Adrenal gland (tissue), 19 donors: ENCODE measurements at places on chromosomes 5 and 9. TPM values are rescaled to one million over a fixed set of nuclear protein-coding genes. Genes with fewer than 3 reads are reported as not detected.

The DEPDC1B gene
- total RNA-seq, result 0.36 TPM

The FER gene
- total RNA-seq, result 16.1 TPM

The IL13 gene
- 0.61 TPM for total RNA-seq

The SPINK7 gene
- total RNA-seq, result not detected

The SLC46A2 gene
- total RNA-seq, result not detected

DNA sequence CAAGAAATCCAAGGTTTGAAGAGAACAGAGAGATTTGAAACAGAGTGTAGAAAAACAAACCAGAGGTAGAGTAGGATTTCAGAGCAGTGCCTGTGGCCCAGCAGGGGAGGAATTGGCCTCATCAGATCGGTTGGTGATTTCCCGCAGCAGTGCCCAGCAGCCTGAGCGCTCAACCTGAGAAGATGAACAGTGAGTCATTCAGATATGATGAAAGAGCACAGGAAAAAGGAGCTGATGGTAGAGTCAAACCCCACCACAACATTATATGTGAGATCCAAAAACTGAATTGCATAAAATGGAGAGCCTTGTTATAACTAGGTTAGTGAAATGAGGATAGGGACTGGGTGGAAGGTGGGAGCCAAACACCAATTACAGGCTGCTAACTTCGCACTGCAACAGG lies 248.9 kb downstream of the PIK3R1 start:
- H3K27ac ChIP-seq, result no peak overlapping the region
- H3K27me3 ChIP-seq, result no peaks in the 10 kb centered on the region
- no peak overlapping the region for H3K4me3 ChIP-seq
- H3K4me1 ChIP-seq, result peaks cover 8% of the 10 kb centered on the region
- H3K36me3 ChIP-seq, result no peaks in the 10 kb centered on the region

GRCh38 chr5:151123897-151124751 lies 33.5 kb downstream of the ANXA6 start:
- no peak overlapping the region for H3K4me3 ChIP-seq
- H3K27ac ChIP-seq, result peak overlapping the region; percentile 24
- no peaks in the 10 kb centered on the region for H3K4me1 ChIP-seq
- DNase-seq, result peak; percentile 87
- no peaks in the 10 kb centered on the region for H3K27me3 ChIP-seq
- peaks cover 91% of the 10 kb centered on the region for H3K36me3 ChIP-seq

DNA sequence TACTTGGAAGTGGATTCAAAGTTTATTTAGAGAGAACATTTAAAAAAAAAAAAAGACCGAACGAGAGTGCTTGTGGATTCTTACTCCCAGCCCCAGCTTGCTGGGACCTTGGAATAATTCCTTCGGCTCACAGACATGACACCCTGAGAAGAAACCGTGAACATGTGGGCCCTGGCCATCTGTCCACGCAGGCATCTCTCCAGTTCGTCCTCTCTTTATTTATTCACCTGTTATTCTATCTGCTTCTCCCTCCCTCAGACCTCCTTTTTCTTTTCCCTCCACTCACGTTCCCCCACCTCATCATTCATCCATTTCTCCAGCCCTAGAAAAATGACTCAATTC lies 93.7 kb upstream of the PHYKPL start:
- DNase-seq, result no peak
- no peak overlapping the region for H3K27ac ChIP-seq
- no peaks in the 10 kb centered on the region for H3K27me3 ChIP-seq
- H3K4me3 ChIP-seq, result no peak overlapping the region

DNA sequence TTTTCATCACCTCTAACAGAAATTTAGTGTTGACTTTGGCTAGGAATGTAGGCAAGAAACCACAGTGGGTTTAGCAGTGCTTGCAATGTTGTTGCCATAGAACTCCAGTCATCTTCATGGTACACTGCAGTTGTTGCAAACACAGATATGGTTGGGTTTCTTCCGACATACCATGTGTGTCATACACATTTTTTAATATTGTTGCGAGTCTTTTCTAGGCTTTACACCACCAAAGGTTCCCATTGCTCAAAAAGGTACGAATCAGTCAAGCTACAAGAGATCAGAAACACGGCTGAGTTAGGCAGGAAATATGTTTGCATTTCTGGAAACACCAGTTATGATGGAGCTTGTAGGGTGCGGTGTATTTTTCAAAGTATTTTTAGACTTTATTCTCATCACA lies 172.4 kb downstream of the SYK start:
- H3K27me3 ChIP-seq, result no peaks in the 10 kb centered on the region
- no peak overlapping the region for H3K4me3 ChIP-seq
- no peaks in the 10 kb centered on the region for H3K36me3 ChIP-seq
- no peak for DNase-seq
- H3K4me1 ChIP-seq, result no peaks in the 10 kb centered on the region

DNA sequence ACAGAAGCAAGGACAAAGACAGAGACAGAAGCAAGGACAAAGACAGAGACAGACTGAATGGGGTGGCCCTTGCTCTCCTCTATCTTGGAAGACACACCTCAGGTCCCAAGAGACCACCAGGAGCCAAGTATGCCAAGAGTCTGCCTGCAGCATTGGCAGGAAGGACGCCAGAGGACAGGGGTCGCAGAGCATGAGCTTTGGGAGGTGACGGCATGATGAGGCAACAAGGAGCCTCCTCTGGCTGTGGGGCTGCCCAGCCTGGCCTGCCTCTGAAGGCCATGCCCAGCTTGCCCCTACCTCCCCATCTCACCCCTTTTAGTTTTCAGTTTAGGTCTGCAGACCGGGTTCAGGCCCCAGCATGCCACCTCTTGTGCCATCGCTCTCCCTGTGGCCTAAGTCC lies 17.6 kb downstream of the PDGFRB start:
- H3K36me3 ChIP-seq, result peaks cover 3% of the 10 kb centered on the region
- no peaks in the 10 kb centered on the region for H3K27me3 ChIP-seq
- no peak for DNase-seq
- peaks cover 56% of the 10 kb centered on the region for H3K4me1 ChIP-seq
- no peak overlapping the region for H3K4me3 ChIP-seq

DNA sequence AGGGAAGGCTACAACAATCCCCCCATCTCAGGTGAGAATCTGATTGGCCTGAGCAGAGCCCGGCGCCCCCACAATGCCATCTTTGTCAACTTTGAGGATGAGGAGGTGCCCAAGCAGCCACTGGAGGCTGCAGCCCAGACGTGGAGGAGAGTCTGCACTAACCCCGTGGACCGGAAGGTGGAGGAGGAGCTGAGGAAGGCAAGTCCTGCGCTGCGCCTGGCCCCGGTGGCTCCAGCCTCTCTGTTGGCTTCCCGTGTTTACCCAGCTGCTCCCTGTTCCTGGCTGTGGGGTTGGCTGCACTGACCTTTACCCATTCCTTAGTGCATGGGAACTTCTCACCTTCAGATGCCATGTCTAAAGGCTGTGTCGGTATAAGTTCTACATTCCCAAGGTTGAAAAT lies 11.0 kb upstream of the CEL start:
- H3K4me3 ChIP-seq, result no peak overlapping the region
- no peaks in the 10 kb centered on the region for H3K27me3 ChIP-seq
- H3K4me1 ChIP-seq, result no peaks in the 10 kb centered on the region

DNA sequence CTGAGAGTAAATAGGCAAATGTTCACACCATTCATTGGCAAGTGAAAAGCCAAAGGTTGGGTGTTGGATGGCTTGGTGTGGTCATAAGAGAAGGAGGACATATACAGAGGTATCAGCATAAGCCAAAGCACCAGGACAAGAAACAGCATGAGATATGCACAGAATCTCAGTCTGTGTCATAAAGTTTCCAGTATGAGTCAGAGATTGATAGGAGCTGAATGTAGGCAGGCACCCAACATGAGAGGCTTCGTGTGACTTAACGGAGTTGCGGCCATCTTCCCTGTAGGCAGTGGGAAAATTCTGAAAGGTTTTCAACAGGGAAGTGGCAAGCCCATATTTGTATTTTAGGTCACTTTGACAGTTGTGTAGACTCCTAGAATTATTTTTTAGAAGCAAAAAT lies 54.5 kb downstream of the SNCAIP start:
- H3K4me3 ChIP-seq, result no peak overlapping the region
- H3K4me1 ChIP-seq, result no peaks in the 10 kb centered on the region
- H3K27me3 ChIP-seq, result no peaks in the 10 kb centered on the region
- no peaks in the 10 kb centered on the region for H3K36me3 ChIP-seq

- no peaks in the 10 kb centered on the region for H3K36me3 ChIP-seq
- DNase-seq, result no peak
- no peaks in the 10 kb centered on the region for H3K4me1 ChIP-seq
- H3K4me3 ChIP-seq, result no peak overlapping the region
- no peaks in the 10 kb centered on the region for H3K27me3 ChIP-seq
Measured at GRCh38 chr9:9792144-9792857, 820.5 kb downstream of the PTPRD start.

DNA sequence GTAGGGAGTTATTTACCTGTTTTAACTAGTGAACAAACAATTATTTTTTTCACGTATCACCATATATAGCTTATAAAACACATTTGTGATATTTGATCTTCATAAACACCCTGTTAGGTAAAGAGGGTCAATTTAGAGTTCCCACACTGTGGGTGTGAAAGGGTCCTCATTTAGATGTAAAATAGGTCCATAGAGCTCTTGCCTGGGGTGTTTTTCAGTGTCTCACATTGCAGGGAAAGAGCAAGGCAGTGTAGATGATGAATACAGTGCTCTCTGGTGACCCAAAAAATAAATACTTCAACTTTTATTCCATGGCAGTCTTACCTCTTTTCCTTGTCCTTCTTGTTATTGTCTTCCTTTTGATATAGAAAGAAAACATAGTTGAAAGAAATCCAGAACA lies 403.2 kb upstream of the SGCD start:
- no peaks in the 10 kb centered on the region for H3K27me3 ChIP-seq
- no peak overlapping the region for H3K27ac ChIP-seq
- H3K4me1 ChIP-seq, result no peaks in the 10 kb centered on the region
- H3K36me3 ChIP-seq, result no peaks in the 10 kb centered on the region
- DNase-seq, result no peak

DNA sequence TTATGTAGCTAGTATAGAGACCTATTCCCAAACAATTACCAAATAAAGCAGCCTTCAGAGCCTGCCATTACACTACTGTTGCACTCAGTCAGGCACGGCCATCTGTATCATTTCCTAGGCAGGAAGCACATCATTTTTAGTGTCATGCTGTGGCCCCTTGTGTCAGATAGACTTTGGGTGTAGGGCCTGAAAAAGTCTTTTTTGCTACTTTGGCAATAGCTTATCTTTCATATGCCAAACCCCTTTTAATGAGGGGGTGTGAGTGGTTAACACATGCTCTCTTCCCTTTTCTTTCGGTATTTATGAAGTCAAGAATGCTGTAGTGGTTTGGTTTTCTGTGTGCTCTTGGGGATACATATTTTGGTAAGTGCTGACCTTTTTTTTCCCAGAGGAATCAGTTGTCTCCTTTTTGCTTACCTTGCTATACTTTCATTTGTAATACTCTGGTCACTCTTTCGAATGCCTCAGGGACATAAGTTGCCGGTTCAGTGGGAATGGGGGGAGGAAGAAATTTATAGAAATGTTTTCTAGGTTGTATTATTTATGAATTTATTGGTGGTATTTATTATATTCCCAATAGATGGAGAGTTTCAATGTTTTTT lies 209.8 kb downstream of the CSNK1G3 start:
- no peaks in the 10 kb centered on the region for H3K4me1 ChIP-seq
- no peak overlapping the region for H3K4me3 ChIP-seq
- no peak overlapping the region for H3K27ac ChIP-seq
- H3K36me3 ChIP-seq, result no peaks in the 10 kb centered on the region
- DNase-seq, result no peak

GRCh38 chr9:108535526-108535925 lies 320.3 kb downstream of the ACTL7B start:
- no peak overlapping the region for H3K4me3 ChIP-seq
- no peaks in the 10 kb centered on the region for H3K36me3 ChIP-seq
- H3K27ac ChIP-seq, result no peak overlapping the region
- no peaks in the 10 kb centered on the region for H3K4me1 ChIP-seq
- peak; percentile 33 for DNase-seq
- H3K27me3 ChIP-seq, result no peaks in the 10 kb centered on the region

DNA sequence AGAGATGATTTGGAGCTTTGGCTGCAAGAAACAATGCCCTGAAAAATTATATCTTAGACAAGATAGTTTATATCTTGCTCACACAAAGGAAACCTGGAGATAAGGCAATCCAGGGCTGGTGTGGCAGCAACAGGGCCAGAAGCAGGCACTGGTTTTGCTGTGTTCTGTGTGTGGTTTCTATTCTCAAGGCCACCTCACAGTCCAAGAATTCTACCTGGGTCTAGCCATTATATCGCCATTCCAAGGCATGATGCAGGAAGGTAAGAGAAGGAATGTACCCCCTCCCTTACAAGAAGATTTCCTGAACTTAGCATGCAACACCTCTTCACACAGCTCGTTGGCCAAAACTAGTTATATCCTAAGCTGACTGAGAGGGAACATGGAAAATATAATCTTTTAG lies 74.5 kb upstream of the MEGF10 start:
- no peak overlapping the region for H3K27ac ChIP-seq
- H3K27me3 ChIP-seq, result no peaks in the 10 kb centered on the region

GRCh38 chr9:11072176-11072575 lies 459.4 kb upstream of the PTPRD start:
- no peak overlapping the region for H3K27ac ChIP-seq
- no peaks in the 10 kb centered on the region for H3K36me3 ChIP-seq
- no peaks in the 10 kb centered on the region for H3K4me1 ChIP-seq

DNA sequence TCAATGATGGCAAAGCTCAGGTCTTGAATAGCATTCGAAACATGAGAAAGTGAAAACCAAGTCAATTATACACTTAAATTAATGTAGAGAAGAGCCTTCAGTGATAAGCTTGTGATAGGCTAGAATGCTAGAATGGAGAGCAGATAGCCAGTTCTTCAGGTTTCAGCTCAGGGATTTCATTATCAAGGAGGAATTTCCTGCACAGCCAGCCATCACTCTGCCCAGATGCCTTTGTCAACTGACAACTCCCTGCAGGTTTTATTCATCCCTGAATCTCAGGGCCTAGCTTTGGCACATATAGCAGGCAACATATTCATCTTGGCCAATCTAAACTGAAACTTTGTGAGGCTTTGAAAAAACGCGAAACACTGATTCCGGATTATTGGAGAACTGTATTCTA lies 199.3 kb upstream of the CDH6 start:
- no peak for DNase-seq
- H3K27ac ChIP-seq, result no peak overlapping the region
- H3K36me3 ChIP-seq, result no peaks in the 10 kb centered on the region
- no peaks in the 10 kb centered on the region for H3K4me1 ChIP-seq
- no peak overlapping the region for H3K4me3 ChIP-seq

DNA sequence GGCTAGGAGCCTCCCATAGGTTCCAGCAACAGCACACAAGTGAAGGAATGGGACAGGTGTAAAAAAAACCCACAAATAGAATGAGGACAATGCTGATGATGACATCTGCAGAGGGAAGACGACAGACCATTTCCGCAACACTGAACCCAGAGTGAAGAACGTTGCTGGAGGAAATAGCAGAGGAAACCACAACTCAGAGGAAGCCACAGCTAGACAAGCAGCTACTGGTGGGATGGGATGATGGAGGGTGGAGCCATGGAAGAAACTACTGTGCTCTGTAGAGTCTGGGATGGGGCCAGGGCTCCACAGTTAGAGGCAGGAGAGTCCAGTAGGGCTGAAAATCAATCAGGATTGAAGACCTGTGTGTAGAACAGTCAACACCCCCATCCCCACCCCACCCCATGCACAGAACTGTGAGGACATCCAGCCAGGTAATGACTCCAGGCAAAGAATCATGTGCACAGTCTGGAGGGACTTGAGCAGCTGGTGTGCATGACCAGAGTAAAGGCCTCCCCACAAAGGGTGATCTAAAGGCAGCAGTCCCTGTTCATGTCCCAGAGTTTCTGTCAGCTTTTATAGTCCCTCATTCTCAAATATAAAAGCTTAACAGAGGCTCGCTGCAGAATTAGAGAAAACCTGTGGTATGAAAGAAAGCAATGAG lies 65.2 kb upstream of the SPIN1 start:
- H3K4me3 ChIP-seq, result no peak overlapping the region
- no peak overlapping the region for H3K27ac ChIP-seq
- H3K27me3 ChIP-seq, result no peaks in the 10 kb centered on the region
- H3K4me1 ChIP-seq, result no peaks in the 10 kb centered on the region
